ENCODE measurements at places on chromosomes 5 and 9. TPM values are rescaled to one million over a fixed set of nuclear protein-coding genes. Genes with fewer than 3 reads are reported as not detected.

DNA sequence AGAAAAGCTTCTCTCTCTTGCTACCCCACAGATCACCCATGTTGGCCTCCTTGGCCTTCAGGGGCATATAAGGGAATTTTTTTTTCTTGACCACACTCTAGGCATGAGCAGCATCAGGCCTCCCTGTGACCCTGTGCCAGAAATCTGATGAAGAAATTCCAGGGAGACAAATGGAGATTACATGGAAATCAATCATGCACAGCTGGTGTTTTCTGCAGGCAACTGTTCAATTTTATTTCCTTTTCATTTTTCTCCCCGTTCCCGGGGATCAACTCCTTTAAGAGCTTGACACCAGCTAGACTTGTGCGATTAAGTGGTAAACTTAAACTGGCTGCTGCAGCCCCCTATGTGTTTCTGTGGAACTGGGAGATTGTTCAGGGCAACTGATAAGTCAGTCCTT, 59.3 kb downstream of the GALNT10 start:
- DNase-seq, result peak; percentile 32
- no peaks in the 10 kb centered on the region for H3K27me3 ChIP-seq
- no peak overlapping the region for H3K4me3 ChIP-seq
- H3K36me3 ChIP-seq, result peaks cover 24% of the 10 kb centered on the region
- H3K27ac ChIP-seq, result no peak overlapping the region
- peaks cover 15% of the 10 kb centered on the region for H3K4me1 ChIP-seq

- no peak overlapping the region for H3K4me3 ChIP-seq
- DNase-seq, result no peak
- H3K27ac ChIP-seq, result no peak overlapping the region
- H3K4me1 ChIP-seq, result peaks cover 8% of the 10 kb centered on the region
- no peaks in the 10 kb centered on the region for H3K36me3 ChIP-seq
These were observed 49.8 kb downstream of the RASEF start for GRCh38 chr9:83012922-83013838.

GRCh38 chr5:22557251-22557650, 295.9 kb downstream of the CDH12 start:
- no peaks in the 10 kb centered on the region for H3K4me1 ChIP-seq
- no peaks in the 10 kb centered on the region for H3K36me3 ChIP-seq
- DNase-seq, result no peak
- H3K4me3 ChIP-seq, result no peak overlapping the region
- H3K27me3 ChIP-seq, result no peaks in the 10 kb centered on the region

DNA sequence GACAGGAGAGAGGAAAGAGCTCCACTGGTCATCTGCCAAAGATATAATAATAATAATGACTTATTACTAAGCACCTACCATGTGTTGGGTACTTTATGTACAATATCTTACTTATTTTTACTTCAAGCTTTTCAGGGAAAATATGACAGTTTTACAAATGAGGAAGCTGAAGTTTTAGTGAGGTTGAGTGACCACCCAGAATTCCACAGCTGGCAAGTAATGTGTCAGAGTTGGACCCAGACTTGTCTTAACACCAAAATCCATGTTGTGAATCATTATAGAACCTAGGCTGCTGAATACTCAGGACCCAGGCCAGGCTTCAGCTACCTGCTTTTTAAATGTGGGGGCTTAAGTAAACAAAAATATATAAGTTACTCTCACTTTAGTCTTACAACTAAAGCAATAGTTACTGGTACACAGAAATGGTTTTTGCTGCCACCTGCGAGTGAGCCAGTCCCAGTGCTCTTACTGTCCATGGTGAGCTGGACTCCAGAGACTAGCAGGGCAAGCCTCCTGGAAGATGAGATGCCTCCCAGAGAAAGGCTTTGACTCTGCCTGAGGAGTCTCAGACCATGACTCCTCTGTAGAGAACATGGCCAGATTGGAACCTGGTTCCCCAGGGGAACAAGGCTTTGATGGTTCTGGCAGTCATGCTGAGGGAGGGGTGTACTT, 29.9 kb downstream of the RUSC2 start:
- no peaks in the 10 kb centered on the region for H3K36me3 ChIP-seq
- H3K27me3 ChIP-seq, result no peaks in the 10 kb centered on the region
- DNase-seq, result no peak
- H3K4me1 ChIP-seq, result no peaks in the 10 kb centered on the region
- H3K4me3 ChIP-seq, result no peak overlapping the region

GRCh38 chr9:113999256-114000062, 78.6 kb downstream of the AMBP start:
- no peaks in the 10 kb centered on the region for H3K4me1 ChIP-seq
- no peak for DNase-seq
- no peak overlapping the region for H3K27ac ChIP-seq
- H3K36me3 ChIP-seq, result no peaks in the 10 kb centered on the region

DNA sequence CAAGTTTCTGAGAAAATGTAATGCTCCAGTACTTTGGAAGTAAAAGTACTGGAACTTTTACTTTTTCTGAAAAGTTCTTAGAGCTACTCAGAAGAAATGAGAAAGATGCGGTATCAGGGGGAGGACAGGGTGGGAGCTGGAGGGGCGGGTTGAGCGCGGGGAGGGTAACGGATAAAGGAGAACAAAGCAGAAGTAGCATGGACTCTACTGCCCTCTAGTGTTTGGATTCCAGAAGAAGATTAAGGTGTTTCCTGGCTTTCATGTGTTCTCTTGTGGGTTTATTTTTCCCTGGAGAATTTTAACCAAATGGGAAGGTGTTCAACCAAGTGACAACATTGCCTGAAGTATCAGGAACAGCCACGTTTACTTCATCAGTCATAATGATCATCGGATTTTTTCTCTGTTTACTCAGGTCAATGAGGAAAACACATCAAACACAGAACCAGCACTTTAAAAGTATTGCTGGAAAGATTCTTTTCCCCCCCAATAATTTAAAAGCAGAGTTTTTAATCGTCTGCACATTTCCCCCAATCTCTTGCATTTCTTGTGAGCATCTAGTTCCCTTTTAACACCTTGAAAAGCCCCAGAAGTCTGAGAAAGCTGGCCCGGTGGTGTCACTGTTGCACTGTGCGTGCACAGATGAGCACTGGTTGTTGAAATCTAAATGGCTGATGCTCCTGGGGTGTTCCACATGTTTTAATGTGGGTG, 190.6 kb downstream of the MPDZ start:
- H3K27ac ChIP-seq, result no peak overlapping the region
- no peaks in the 10 kb centered on the region for H3K36me3 ChIP-seq
- H3K27me3 ChIP-seq, result no peaks in the 10 kb centered on the region

GRCh38 chr5:7762267-7762666, 88.7 kb downstream of the CFAP90 start:
- no peaks in the 10 kb centered on the region for H3K4me1 ChIP-seq
- no peak for DNase-seq
- no peak overlapping the region for H3K27ac ChIP-seq
- peaks cover 1% of the 10 kb centered on the region for H3K27me3 ChIP-seq
- H3K36me3 ChIP-seq, result no peaks in the 10 kb centered on the region

- H3K27ac ChIP-seq, result peak overlapping the region; percentile 93
- no peaks in the 10 kb centered on the region for H3K27me3 ChIP-seq
- DNase-seq, result peak; percentile 70
- peaks cover 40% of the 10 kb centered on the region for H3K36me3 ChIP-seq
These were observed 43.9 kb downstream of the FYB1 start for GRCh38 chr5:39175273-39175955.

- no peaks in the 10 kb centered on the region for H3K4me1 ChIP-seq
- H3K4me3 ChIP-seq, result no peak overlapping the region
- H3K27ac ChIP-seq, result no peak overlapping the region
- no peaks in the 10 kb centered on the region for H3K27me3 ChIP-seq
- DNase-seq, result no peak
These were observed 330.1 kb downstream of the GLIS3 start for GRCh38 chr9:3969590-3970260.

IQGAP2 gene
- total RNA-seq, result 37.3 TPM
